Naive thymus-derived CD8-positive, alpha-beta T cell (primary cell): ENCODE measurements at places on chromosomes 13 and 19. TPM values are rescaled to one million over a fixed set of nuclear protein-coding genes. Genes with fewer than 3 reads are reported as not detected.

GRCh38 chr19:6087074-6087571, 23.2 kb downstream of the RFX2 start:
- peak; percentile 37 for DNase-seq

GRCh38 chr13:60509601-60510386, 112.8 kb downstream of the TDRD3 start:
- no peak for DNase-seq

DNA sequence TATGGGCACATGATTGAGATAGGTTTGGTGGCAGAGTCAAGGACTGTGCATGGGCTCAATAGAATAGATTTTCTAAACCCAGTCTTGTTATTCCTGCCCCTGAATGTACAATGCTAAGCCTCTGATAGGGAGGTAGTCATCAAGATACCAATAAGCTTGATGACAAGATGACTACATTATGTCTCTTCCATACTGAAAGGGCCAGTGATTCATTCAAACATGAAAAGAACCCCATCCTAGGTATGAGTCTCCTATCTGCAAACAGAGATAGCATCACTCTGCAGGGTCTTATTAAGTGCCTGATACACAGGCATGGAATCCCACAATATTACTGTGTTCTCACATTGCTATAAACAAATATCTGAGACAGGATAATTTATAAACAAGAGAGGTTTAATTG, 40.3 kb upstream of the UFM1 start:
- DNase-seq = no peak

DENND1C gene
- 105 TPM for total RNA-seq

RASGRP4 gene
- not detected for total RNA-seq

GSX1 gene
- not detected for total RNA-seq

KLK12 gene
- total RNA-seq = not detected
